AG04450 (cell line): ENCODE measurements at places on chromosomes 6 and 20. TPM values are rescaled to one million over a fixed set of nuclear protein-coding genes. Genes with fewer than 3 reads are reported as not detected.

MOG gene
- not detected in 2 replicates for polyA plus RNA-seq

NEDD9 gene
- 7.2 and 10.9 TPM in 2 replicates for polyA plus RNA-seq

WFDC12 gene
- polyA plus RNA-seq, result not detected in 2 replicates

SRXN1 gene
- 64.6 and 66.4 TPM in 2 replicates for polyA plus RNA-seq

PLCB4 gene
- 13.0 and 18.6 TPM in 2 replicates for polyA plus RNA-seq

FAM184A gene
- polyA plus RNA-seq, result 0.02 and 0.06 TPM in 2 replicates

C20orf141 gene
- not detected in 2 replicates for polyA plus RNA-seq

PROKR2 gene
- polyA plus RNA-seq, result not detected in 2 replicates

SLC22A1 gene
- polyA plus RNA-seq, result 0.10 and 0.36 TPM in 2 replicates

ABHD16B gene
- not detected in 2 replicates for polyA plus RNA-seq

FAM83C gene
- polyA plus RNA-seq, result not detected in 2 replicates

PCED1A gene
- polyA plus RNA-seq, result 17.5 and 19.7 TPM in 2 replicates

PGBD1 gene
- 5.6 and 7.2 TPM in 2 replicates for polyA plus RNA-seq

HTR1E gene
- not detected in 2 replicates for polyA plus RNA-seq

KCNK5 gene
- polyA plus RNA-seq, result not detected in 2 replicates

BTBD3 gene
- 49.3 and 55.5 TPM in 2 replicates for polyA plus RNA-seq

GABRR1 gene
- polyA plus RNA-seq, result not detected in 2 replicates

KCNK16 gene
- not detected in 2 replicates for polyA plus RNA-seq

SLC22A16 gene
- polyA plus RNA-seq, result 0.12 TPM in 1 of 2 replicates, not detected in the other

GPR63 gene
- 1.4 and 1.6 TPM in 2 replicates for polyA plus RNA-seq

ITPA gene
- 25.2 and 29.8 TPM in 2 replicates for polyA plus RNA-seq

GNAS-AS1 gene
- 0.52 and 0.65 TPM in 2 replicates for polyA plus RNA-seq

LTB gene
- not detected in 2 replicates for polyA plus RNA-seq

MRPS10 gene
- polyA plus RNA-seq, result 45.4 and 63.2 TPM in 2 replicates

CST7 gene
- not detected in 2 replicates for polyA plus RNA-seq

PBOV1 gene
- not detected in 2 replicates for polyA plus RNA-seq

IMPG1 gene
- 0.15 TPM in 1 of 2 replicates, not detected in the other for polyA plus RNA-seq

HSPA1L gene
- polyA plus RNA-seq, result 1.1 and 1.2 TPM in 2 replicates

ARMC2 gene
- 4.2 and 5.1 TPM in 2 replicates for polyA plus RNA-seq

GUCA1A gene
- polyA plus RNA-seq, result 1.5 and 1.9 TPM in 2 replicates

EEF1A1 gene
- polyA plus RNA-seq, result 24,076 and 25,115 TPM in 2 replicates

SNAP91 gene
- not detected in 2 replicates for polyA plus RNA-seq

ZNF343 gene
- polyA plus RNA-seq, result 10.8 and 11.4 TPM in 2 replicates

VGLL2 gene
- polyA plus RNA-seq, result not detected in 2 replicates

AVP gene
- not detected in 2 replicates for polyA plus RNA-seq

C6orf132 gene
- polyA plus RNA-seq, result 0.68 and 1.1 TPM in 2 replicates

SLC17A2 gene
- not detected in 2 replicates for polyA plus RNA-seq

ENPP1 gene
- 22.5 and 30.4 TPM in 2 replicates for polyA plus RNA-seq

OPRL1 gene
- polyA plus RNA-seq, result 0.86 and 1.1 TPM in 2 replicates

GCLC gene
- 74.8 and 89.3 TPM in 2 replicates for polyA plus RNA-seq

LPA gene
- not detected in 2 replicates for polyA plus RNA-seq

TAAR6 gene
- not detected in 2 replicates for polyA plus RNA-seq

TREM1 gene
- polyA plus RNA-seq, result not detected in 2 replicates

DPPA5 gene
- polyA plus RNA-seq, result not detected in 2 replicates

ULBP1 gene
- polyA plus RNA-seq, result 2.6 and 2.8 TPM in 2 replicates

DDX43 gene
- polyA plus RNA-seq, result 0.21 and 0.37 TPM in 2 replicates

GSS gene
- polyA plus RNA-seq, result 71.6 and 77.4 TPM in 2 replicates

KCNS1 gene
- polyA plus RNA-seq, result 0.30 and 0.31 TPM in 2 replicates

PRRC2A gene
- polyA plus RNA-seq, result 24.8 and 30.7 TPM in 2 replicates

LY6G6C gene
- polyA plus RNA-seq, result not detected in 2 replicates

KCNG1 gene
- 16.0 and 20.3 TPM in 2 replicates for polyA plus RNA-seq

TRAPPC3L gene
- polyA plus RNA-seq, result 0.19 TPM in 1 of 2 replicates, not detected in the other

DACT2 gene
- not detected in 2 replicates for polyA plus RNA-seq

TRIM39 gene
- 6.3 and 6.7 TPM in 2 replicates for polyA plus RNA-seq

SLC17A3 gene
- 0.04 TPM in 1 of 2 replicates, not detected in the other for polyA plus RNA-seq

SLC35D3 gene
- not detected in 2 replicates for polyA plus RNA-seq

ELOVL2 gene
- 2.4 and 2.9 TPM in 2 replicates for polyA plus RNA-seq

CAGE1 gene
- polyA plus RNA-seq, result not detected in 2 replicates

AGPAT4 gene
- polyA plus RNA-seq, result 7.8 and 10.0 TPM in 2 replicates
